ENCODE measurements at places on chromosomes 13 and 19.

- DNase-seq, result no peak
Measured at GRCh38 chr19:5246554-5247155, 94.0 kb downstream of the PTPRS start.

- no peak for DNase-seq
Measured at GRCh38 chr19:16535381-16535780, 6.9 kb downstream of the CHERP start.

GRCh38 chr19:50303558-50303957 lies 25.6 kb downstream of the KCNC3 start:
- DNase-seq, result no peak

DNA sequence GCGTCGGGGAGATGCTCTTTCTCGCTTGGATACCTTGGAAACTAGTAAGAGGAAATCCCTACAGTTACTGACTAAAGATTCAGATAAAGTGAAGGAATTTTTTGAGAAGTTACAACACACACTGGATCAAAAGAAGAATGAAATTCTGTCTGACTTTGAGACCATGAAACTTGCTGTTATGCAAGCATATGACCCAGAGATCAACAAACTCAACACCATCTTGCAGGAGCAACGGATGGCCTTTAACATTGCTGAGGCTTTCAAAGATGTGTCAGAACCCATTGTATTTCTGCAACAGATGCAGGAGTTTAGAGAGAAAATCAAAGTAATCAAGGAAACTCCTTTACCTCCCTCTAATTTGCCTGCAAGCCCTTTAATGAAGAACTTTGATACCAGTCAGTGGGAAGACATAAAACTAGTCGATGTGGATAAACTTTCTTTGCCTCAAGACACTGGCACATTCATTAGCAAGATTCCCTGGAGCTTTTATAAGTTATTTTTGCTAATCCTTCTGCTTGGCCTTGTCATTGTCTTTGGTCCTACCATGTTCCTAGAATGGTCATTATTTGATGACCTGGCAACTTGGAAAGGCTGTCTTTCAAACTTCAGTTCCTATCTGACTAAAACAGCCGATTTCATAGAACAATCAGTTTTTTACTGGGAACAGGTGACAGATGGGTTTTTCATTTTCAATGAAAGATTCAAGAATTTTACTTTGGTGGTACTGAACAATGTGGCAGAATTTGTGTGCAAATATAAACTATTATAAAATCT lies 2.7 kb upstream of the KCNRG start:
- DNase-seq, result no peak

DNA sequence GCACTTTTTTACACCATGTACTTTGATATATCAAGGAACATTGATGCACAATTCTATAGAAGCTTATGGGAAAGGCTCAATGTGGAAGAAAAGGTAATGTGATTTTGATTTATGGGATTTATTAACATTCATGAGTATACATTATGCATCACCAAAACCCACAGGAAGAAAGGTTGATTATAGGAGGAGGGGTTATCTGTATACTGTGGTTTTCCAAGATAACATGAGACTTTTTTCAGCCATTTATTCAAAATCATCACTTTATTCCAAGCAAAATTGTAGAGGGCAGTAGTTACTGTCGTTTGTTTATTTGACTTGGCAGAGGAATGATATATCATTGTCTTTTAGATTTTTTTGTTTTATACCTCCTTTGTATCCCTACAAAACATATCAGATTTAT lies 54.9 kb downstream of the WDFY2 start:
- no peak for DNase-seq

GRCh38 chr19:34426096-34426661 lies 2.0 kb upstream of the UBA2 start:
- DNase-seq, result no peak

GRCh38 chr19:4839192-4839591 lies 7.7 kb upstream of the TICAM1 start:
- no peak for DNase-seq

Measured in smooth muscle cell of the brain vasculature (primary cell).